WTC11 (cell line): ENCODE measurements at places on chromosomes 7 and 10. TPM values are rescaled to one million over a fixed set of nuclear protein-coding genes. Genes with fewer than 3 reads are reported as not detected.

GRCh38 chr10:61097026-61097425, 153.0 kb upstream of the RHOBTB1 start:
- peaks cover 11% of the 10 kb centered on the region for H3K4me1 ChIP-seq
- no peaks in the 10 kb centered on the region for H3K36me3 ChIP-seq
- H3K27me3 ChIP-seq: no peaks in the 10 kb centered on the region
- no peak for DNase-seq
- no peak overlapping the region for H3K4me3 ChIP-seq

DNA sequence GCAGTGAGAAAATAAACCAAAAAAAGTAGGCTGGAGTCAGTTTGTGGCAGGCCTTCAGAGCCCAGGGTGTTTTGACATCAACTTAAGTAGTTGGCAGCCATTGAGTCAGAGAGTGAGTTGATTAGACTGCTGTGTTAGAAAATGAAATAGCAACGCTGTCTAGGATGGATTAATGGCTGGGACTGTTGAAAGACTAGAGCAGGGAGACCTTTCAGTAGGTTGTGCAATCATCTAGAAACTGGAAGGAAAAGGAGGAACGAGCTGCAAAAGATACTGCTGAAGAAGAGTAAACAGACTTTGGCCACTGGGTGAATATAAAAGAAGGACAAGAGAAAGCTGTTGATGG, 28.6 kb upstream of the TRIL start:
- H3K4me3 ChIP-seq: no peak overlapping the region
- peaks cover 45% of the 10 kb centered on the region for H3K4me1 ChIP-seq

DNA sequence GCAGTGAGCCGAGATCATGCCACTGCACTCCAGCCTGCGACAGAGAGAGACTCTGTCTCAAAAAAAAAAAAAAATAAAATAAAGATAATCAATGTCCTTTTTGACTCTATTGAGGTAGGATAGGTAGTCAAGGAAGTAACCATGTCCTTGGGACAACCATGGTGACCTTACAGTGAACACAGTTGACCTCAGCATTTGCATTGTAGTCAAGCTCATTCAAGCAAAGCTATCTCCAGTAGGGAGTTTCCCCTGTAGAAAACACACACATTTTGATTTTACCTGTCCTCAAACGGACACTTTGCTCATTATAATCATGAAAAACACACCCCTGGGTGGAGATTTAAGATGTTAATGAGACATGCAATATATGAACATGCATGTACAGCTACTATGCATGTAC, 171.7 kb downstream of the KIF20B start:
- peaks cover 5% of the 10 kb centered on the region for H3K36me3 ChIP-seq
- peaks cover 14% of the 10 kb centered on the region for H3K4me1 ChIP-seq

DNA sequence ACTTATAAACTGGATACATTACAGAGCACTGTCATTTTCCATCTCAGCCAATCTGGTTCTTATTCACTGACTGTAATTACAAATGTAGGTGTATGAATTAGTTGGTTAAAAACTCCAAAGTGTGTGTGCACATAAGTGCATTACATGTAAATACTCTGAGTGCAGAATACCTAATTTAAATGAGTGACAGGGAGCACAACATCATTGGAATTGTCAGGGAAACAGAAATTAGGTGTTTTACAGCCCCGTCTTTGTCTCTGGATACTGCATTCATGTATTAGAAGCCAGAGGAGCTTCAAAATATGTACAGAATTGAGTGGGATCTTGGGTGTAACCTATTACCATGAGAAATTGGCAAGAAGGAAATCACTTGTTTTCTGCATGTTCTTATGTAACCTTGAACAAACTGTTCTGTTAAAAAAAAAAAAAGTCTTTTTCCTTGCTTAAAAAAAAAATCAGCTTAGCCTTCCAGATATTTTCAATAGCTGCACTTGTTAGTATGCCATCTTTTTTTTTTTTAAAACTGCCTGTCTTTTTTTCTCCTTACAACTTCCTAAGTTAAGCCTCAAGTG, 31.1 kb downstream of the CELF2 start:
- no peak overlapping the region for H3K27ac ChIP-seq
- peaks cover 3% of the 10 kb centered on the region; the same call in 1 of the 2 replicates for H3K36me3 ChIP-seq
- H3K4me1 ChIP-seq: peaks cover 49% of the 10 kb centered on the region
- no peak for DNase-seq
- H3K4me3 ChIP-seq: no peak overlapping the region

DNA sequence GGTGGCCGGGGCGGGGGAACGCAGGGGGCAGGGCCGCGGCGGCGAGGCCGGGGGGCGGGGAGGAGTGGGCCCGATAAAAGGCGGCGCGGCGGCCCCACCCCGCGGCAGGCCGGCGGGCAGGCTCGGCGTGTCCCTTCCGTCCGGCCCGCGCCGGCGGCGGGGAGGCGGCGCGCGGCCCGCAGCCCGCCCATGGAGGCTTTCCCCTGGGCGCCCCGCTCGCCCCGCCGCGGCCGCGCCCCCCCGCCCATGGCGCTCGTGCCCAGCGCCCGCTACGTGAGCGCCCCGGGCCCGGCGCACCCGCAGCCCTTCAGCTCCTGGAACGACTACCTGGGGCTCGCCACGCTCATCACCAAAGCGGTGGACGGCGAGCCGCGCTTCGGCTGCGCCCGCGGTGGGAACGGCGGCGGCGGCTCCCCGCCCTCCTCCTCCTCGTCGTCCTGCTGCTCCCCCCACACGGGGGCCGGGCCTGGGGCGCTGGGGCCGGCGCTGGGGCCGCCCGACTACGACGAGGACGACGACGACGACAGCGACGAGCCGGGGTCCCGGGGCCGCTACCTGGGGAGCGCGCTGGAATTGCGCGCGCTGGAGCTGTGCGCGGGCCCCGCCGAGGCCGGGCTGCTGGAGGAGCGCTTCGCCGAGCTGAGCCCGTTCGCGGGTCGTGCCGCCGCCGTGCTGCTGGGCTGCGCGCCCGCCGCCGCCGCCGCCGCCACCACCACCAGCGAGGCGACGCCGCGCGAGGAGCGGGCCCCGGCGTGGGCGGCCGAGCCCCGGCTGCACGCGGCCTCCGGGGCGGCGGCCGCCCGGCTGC, at the start of gene NANOS1:
Gene NANOS1 (plus strand): TSS at position 102 of the 808 bp plus-strand sequence. CDS start 88 bp downstream, at position 190.
- H3K27me3 ChIP-seq: peaks cover 6% of the 10 kb centered on the region
- DNase-seq: peak; percentile 54
- H3K36me3 ChIP-seq: peaks cover 12% of the 10 kb centered on the region
- no peak within 1 kb of the TSS for H3K27ac ChIP-seq
- peak within 1 kb of the TSS; percentile 68 for H3K4me3 ChIP-seq

Gene FKBP6
- 0.09 to 0.11 TPM in 2 of 3 replicates, not detected in the other for total RNA-seq
